ENCODE measurements at places on chromosomes 6 and 20.

- no peak for DNase-seq
Observed at GRCh38 chr20:57287007-57287880, 20.8 kb upstream of the BMP7 start.

DNA sequence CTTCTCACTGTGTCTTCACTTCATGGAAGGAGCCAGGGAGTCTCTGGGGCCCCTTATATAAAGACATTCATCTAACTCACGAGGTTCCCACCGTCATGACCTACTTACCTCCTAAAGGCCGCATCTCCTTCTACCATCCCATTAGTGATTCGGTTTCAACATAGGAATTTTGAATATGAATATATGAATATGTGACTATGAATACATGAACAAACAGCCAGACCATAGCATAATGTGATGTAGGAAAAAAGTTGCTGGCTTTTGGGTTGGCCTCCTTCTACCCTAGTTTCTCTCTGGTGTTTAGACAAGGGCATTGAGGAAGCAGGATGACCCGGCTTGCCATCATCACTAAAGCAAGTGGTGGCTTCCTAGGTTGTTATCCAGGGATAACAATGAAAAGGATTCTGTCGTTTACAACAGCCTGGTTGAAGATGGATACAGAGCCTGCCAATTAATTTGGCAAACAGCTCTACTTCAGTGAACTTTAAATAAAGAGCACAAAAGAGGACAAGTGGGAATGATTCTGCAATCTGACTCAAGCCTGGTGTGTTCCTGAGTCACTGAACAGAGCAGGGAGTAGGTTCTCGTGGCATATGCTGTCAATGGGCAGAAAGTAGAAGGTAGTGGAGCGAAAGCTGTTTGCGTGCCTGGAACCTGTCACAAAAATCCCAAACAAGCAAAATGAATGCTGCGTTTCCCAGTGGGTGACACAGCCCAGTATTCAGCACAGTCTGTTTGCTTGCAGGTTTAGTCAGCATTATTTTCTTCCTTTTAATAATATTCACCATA is 44.0 kb upstream of the DOK5 start:
- no peak for DNase-seq

DNA sequence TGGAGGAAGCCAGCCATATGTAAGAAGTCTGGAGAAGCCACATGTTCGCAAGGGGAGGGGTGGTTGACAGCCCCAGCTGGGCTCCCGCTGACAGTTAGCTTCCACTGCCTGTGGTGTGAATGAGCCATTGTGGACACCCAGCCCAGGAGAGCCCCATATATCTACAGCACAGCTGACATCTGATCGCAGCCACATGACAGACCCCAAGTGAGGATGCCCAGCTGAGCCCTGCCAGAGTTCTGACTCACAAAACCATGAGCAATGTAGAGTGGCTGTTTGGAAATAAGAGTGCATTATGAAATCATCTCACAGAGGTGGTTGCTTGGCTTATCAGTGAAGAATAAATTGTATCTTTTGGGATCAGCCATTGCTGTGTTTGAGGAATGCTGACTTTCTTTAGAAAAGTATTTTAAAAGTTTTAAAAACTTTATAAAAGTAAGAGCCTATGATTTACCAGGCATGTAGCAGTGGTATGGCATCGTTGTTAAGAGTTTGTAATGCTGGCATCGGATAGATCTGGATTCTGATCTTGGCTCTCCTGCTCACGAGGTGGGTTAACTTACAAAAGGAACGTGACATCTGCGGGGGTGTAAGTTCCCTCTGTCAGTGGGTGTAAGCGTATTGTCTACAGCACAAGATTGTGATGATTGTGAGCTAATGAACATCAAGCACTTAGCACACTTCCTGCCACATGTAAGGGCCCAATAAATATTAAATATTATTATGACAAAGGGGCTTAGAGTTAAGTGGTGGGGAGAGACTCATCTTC is 24.1 kb downstream of the CFAP61 start:
- DNase-seq = peak; percentile 92

- DNase-seq = no peak
Observed at GRCh38 chr6:1553562-1554083, 56.1 kb upstream of the FOXC1 start.

GRCh38 chr6:26017632-26017966 is 55.0 kb downstream of the TRIM38 start:
- DNase-seq = peak; percentile 31

DNA sequence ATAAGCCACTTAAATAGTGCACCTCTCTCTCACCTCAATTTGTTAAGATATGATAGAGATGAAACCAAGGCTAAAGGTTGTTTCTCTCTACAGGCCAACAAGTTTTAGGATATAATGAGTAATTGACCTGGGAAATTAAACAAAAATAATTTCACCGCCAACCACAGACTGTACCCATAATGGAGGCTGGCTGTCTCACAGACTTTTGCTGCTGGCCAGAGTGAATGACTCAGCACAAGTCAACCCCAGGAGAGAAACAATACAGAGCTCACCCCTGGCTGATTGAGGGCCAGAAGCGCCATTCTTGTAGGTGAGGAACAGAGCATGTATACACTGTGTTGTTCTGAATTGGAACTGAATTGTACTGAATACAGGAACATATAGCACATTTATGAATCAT is 99.9 kb downstream of the CAP2 start:
- no peak for DNase-seq

DNA sequence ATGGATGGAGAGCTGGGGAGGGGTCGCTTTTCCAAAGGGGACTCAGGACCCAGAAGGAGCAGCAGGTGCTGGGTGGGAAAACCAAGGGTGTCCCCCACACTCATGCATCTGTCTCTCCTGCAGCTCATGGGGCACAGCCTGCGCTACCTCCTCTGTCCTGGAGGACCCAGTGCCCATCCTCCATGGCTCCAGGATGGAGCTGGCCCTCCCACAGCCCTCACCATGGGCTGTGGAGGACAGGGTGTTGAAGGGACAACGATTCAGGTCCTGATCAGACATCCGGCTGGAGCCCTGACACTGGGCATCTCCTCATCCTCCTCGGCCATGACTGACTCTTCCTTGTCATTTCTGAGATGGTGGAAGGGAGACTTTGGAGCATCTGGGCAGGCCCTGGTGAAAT is 97.9 kb upstream of the SULF2 start:
- no peak for DNase-seq

DNA sequence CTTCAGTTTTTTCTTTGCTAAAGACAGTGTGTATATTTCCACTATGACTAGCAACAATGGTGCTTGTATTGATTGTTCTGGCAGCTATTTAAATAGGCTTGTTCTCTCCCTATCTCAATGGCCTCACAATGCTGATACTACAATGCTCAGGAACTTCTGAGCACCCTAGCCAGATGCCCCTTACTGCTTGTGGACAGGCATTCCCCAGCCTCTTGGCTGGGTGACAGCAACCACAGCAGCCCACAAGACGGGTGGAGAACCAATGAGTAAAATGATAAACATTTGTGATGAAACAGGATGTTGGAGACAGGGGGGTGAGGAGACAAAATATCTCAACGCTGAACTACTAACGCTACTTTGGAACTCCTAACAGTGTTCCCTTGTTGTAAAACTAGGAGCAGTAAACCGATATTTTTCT is 42.3 kb downstream of the HIVEP2 start:
- peak; percentile 20 for DNase-seq

GRCh38 chr20:48143435-48144081 is 358.3 kb upstream of the SULF2 start:
- DNase-seq = no peak

- no peak for DNase-seq
Observed at GRCh38 chr6:46296586-46296985, 125.8 kb upstream of the ENPP5 start.

GRCh38 chr6:137968901-137969300 is 101.8 kb downstream of the TNFAIP3 start:
- DNase-seq = no peak

GRCh38 chr6:31723980-31724691 is 963 bp downstream of the MPIG6B start:
- no peak for DNase-seq

GRCh38 chr6:161487217-161487531 is 213.3 kb upstream of the AGPAT4 start:
- no peak for DNase-seq

- DNase-seq = no peak
Observed at GRCh38 chr20:61797200-61797599, 268.5 kb downstream of the TAF4 start.

- DNase-seq = no peak
Observed at GRCh38 chr20:24912397-24913075, 36.5 kb upstream of the CST7 start.

DNA sequence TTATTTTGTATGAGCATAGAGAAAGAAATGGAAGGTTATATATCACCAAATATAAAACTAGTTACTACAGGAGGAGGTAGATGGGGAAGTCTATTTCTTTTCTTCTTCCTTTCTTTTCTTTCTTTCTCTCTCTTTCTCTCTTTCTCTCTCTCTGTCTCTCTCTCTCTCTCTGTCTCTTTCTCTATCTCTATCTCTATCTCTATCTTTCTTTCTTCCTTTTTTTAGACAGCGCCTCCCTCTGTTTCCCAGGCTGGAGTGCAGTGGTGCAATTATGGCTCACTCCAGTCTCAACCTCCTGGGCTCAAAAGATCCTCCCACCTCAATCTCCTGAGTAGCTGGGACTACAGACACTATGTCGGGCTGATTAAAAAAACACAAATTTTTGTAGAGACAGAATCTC is 10.2 kb upstream of the SGK1 start:
- no peak for DNase-seq

GRCh38 chr6:131740161-131740560 is 29.3 kb upstream of the CTAGE9 start:
- no peak for DNase-seq

- no peak for DNase-seq
Observed at GRCh38 chr6:70672549-70672948, 4.9 kb downstream of the SMAP1 start.

DNA sequence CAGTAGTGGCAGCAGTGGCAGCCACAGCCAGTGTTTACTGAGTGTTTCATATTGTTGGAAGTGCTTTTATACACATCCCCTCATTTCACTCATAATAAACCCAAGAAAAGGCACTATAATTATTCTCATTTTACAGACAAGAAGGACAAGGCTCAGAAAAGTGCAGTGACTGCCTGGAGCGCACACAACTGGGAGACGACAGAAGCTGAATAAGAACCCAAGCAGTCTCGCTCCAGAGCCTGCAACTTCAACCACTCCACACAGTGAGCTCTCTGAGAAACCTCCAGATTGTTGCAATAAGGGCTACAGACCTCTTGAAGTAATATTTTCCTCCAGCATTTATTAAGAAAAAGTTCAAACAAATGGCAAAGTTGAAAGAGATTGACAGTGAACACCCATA is 76.9 kb downstream of the PLCG1 start:
- DNase-seq = no peak

GRCh38 chr6:63795006-63795405 is 159.4 kb downstream of the PHF3 start:
- no peak for DNase-seq

DNA sequence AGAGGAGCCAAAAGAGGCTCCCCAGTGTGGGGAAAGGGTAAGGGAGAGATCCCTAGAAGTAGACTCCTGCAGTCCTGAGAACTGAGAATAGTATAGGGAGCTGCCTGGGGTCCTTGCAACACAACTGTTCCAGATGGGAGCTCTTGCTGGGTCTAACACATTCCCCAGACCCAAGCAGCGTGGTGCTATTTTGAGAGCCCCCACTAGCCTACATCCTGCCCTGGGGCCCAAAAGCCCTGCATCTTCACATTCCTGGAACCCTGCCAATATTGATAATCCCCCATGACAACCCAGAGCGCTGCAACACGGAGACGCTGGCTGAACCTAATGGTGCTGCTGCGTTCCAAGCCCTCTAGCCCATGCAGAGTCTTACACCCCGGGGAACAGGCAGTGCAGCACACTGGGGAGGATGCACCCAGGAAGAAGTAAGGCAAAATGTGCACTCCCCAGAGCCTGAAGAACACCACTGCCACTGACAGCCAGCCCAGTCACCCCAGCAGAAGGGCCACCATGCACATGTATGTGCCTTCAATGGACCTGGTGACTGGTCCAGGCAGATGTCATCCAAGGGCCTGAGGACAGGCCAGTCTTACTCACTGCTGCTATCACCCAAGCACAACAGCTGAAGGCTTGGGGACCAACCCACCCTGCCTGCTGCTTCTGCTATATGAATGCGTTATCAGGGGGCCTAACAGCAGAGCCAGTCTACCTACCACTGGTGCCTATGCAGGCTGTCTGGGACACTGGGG is 7.0 kb upstream of the RNF217 start:
- no peak for DNase-seq

DNA sequence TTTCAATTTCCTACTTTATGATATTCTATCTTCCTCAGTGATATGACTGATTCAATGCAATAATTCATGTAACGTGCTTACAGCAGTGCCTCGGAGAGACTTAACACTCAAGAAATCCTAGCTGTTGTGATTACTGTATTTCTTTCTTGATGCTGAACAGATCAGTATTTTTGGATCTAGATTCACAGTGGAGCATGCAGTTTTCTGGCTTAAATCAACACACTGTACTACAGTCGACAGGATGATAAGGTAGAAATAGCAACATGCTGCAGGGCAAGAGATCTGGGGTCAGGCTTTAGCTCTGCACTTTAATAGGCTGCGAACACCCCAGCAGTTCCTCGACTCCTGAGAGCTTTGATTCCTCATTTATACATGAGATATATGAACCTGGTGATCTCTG is 161.0 kb downstream of the AIG1 start:
- no peak for DNase-seq

- no peak for DNase-seq
Observed at GRCh38 chr20:57329608-57330221, at the start of gene SPO11. Gene SPO11, plus strand, starts transcription at chr20:57329803. Its CDS starts 65 bp downstream, at chr20:57329868.

DNA sequence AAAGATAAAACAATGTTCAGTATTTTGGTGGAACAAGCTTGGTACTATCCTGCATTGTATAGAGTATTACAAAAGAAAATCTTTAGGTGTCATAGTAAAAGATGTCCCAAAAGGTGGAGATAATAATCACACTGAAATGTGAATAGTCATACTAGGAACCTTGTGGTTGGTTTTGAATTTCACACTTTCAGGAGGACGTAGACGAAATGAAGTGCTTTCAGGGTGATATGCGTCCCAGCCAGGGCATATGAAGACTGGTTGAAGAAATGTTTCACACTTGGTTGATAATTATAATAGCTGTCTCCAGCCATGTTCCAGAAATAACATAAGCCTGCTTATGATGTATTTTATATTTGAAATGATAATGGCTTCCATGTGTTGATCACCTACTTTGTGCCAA is 60.4 kb downstream of the SCAND1 start:
- no peak for DNase-seq
